GM23338 (cell line): ENCODE measurements at places on chromosomes 2 and 18.

DNA sequence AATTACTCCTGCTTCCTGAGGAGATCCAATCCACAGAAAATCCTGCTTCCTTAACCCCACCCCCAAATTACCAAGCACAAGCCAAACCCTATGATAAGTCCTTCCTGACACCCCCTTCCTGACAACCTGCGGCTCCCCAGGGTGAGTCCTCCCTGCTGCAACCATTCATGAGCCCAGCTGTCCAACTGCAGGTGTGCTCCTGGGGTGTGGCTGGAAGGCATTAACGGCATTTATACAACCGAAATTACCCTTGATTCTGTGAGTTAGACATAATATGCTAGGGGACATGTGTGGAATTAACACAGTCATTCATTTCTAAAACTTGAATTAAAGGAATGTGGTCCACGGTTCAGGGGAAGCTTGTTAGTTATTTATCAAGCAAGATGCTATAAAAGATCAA is 119.0 kb upstream of the ALKAL2 start:
- no peak for DNase-seq

DNA sequence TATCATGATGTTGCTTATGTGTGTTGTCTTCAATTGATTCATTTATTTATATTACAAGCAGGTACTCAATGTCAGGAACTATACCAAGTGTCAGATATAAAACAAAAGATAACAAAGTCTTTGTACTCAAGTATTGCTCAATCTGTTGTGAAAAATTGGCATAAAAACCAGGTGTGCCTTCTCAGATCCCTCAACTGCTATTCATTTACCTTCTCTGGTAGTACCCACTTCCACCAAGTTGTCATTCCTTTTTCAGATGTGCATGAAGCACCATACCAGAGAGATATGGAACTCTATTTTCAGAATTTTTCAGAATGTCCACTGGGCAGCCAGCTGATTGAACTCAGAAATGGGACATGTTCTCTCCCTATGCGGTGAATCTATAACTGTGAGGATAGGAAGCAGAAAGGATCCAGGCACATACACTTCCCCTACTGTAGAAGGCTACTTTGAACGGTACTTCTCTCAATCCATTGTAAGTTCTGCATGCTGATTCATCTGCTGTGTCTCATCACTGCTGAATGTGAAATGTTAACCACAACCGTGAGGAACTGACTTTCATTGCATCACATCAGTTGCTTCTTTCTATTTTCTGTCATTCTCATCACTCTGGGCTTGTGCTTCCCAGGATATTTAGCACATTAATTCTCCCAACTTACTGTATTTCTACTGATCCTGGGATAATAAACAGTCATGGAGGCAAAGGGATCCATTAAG is 1621.3 kb downstream of the SUCLG1 start:
- no peak for DNase-seq

GRCh38 chr2:23199115-23199918 is 185.7 kb upstream of the KLHL29 start:
- DNase-seq, result peak; percentile 71

GRCh38 chr18:34978953-34979608 is 62.1 kb upstream of the MAPRE2 start:
- peak; percentile 55 for DNase-seq

DNA sequence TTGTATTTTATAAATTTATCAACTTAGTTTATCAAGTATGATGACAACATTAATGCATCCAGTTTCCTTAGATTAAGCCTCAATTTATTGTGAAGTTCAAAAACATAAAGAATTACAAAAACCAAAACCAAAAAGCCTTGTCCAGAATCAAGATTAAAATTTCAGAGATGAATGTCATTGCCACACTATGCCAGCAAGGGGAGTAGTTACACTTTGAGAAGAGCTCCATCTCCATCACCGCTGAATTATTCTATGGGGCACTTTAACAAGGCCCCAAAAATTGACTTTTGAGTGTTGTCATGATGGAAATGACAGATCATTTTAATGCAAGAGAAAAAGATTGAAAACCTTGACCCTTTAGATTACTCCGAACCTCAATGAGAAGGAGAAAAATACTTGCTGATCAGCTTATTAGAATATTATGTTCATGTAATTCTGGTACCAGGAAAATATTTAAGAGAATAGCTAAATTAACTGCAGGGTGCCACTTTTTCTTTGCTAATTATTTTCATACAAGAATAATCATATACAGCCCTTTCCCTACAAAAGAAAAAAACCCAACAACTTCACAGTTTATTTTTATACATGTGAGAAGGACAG is 152.5 kb upstream of the AQP4 start:
- DNase-seq, result peak; percentile 48

DNA sequence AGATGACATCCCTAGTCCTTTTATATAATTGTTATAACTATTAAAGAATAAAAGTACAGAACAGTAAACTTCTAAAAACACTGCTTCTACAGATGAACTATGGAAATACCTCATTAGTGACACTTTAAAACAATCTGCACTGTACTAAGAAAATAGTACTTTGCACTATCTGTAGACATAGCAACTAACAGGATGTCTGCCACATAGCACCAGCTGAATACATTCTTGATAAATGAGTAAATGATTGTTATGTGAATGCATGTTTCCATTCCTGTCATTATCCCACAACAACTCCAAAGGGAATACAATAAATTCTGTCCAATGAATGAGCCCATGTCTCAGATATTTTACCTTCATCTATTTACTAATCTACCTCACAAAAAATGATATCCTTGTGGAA is 115.3 kb upstream of the SLC35G4 start:
- no peak for DNase-seq

GRCh38 chr2:25302758-25303375 is 38.9 kb downstream of the DNMT3A start:
- no peak for DNase-seq

- DNase-seq, result no peak
Measured at GRCh38 chr2:227248876-227249275, 76.2 kb upstream of the MFF start.

GRCh38 chr2:130310881-130311280 is 31.8 kb upstream of the IMP4 start:
- DNase-seq, result no peak

GRCh38 chr2:73069855-73070642 is 1.5 kb downstream of the SFXN5 start:
- DNase-seq, result no peak

- no peak for DNase-seq
Measured at GRCh38 chr18:9608298-9608697, 6.1 kb downstream of the PPP4R1 start.

- no peak for DNase-seq
Measured at GRCh38 chr2:16475986-16476567, 189.6 kb downstream of the CYRIA start.

GRCh38 chr2:70826696-70827350 is 6.4 kb upstream of the CLEC4F start:
- DNase-seq, result no peak

DNA sequence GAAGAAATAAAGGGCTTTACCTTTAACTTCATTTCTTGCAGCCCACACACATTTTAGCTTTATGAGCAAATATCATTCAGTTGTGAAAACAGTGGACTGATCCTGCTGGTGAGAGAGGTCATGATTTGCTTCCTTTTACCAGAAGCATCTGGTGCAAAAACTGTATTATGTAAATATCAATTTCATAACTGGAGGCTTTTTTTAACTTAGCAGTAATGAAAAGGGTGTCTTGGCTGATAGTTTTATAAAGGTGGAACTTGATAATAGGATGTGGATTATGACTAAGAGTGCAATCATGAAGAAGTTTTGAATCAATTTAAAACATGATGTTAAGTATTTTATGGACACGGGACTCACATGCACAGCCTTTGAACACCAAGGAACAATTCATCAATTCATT is 304.4 kb downstream of the GULP1 start:
- no peak for DNase-seq

GRCh38 chr2:1741851-1742250 is 2.5 kb downstream of the PXDN start:
- no peak for DNase-seq

DNA sequence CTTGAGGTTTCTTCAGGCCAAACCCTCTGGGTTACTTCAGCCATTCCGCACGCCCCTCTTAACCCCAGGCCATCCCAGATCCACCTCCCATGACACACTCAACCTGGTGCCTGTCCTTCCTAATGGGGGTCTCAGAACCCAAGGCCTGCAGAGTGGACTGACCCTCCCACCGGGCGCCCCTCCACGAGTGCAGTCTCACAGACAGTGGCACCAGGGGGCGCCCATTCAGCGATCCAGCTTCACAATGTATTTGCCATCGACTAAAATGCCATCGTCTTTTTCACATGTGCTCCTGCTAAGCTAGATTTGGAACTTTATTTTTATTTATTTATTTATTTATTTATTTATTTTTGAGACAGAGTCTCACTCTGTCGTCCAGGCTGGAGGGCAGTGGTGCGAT is 38.5 kb downstream of the INPP5D start:
- DNase-seq, result peak; percentile 73

DNA sequence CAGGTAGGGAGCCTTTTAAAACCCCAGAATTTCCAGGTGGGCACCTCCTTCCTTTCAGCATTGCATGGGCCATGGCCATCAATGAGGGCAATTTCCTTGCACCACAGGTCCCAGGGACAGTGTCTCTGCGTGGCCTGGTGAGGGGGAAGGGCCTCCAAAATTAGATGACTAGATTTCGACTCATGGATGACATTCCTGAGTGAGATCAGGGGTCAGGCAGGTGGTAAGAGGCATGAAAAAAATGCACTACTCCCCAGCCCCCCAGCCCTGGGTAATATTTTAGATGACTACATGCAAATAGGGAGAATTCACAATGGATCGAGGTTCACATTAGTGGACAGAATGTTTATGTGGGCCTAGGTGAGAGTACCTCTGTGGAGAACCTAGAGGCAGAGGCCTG is 19.0 kb upstream of the IGFBP5 start:
- DNase-seq, result no peak

GRCh38 chr2:78127424-78127823 is 605.2 kb upstream of the LRRTM4 start:
- DNase-seq, result no peak

GRCh38 chr18:78240627-78241252 is 738.9 kb upstream of the SALL3 start:
- no peak for DNase-seq

DNA sequence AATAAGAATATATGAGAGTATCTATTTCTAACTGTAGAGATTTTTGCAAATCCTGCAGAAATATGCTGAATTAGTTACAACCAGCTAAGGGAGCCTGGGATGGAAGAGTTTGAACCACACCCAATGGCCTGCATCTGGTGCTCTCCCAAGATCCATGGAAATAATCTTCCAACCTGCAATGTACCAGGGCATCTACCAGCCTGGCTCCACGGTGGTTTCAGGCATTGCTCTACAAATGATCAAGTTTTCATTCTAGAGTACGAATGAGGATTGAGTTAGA is 61.4 kb upstream of the IL1R1 start:
- DNase-seq, result no peak

DNA sequence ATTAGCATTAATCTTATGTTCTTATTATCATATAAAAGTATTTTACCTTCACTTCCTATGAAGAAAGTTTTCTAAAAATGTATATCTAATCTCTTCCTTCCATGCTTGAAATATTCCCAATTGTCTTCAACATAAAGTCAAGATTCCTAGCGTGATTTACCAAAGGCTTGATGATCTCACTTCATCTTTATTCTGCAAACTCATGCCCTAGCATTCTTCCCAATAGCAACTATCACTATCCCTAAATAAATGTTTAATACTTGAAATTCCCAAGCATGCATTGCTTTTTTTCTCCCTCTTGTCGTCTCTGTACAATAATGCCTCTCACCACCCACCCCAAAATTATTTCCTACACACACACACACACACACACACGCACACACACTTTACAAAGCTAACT is 125.8 kb downstream of the VWC2L start:
- no peak for DNase-seq

DNA sequence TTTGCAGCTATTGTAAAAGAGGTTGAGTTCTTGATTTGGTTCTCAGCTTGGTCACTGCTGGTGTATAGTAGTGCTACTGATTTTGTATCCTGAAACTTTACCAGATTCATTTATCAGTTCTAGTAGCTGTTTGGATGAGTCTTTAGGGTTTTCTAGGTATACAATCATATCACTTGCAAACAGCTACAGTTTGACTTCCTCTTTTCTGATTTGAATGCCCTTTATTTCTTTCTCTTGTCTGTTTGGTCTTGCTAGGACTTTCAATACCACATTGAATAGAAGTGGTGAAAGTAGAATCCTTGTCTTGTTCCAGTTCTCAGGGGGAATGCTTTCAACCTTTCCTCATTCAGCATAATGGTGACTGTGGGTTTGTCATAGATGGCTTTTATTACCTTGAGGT is 210.5 kb upstream of the DPP10 start:
- no peak for DNase-seq

GRCh38 chr2:167134381-167135072 is 246.2 kb downstream of the XIRP2 start:
- no peak for DNase-seq

GRCh38 chr2:235055891-235056516 is 104.2 kb downstream of the SH3BP4 start:
- peak; percentile 82 for DNase-seq

DNA sequence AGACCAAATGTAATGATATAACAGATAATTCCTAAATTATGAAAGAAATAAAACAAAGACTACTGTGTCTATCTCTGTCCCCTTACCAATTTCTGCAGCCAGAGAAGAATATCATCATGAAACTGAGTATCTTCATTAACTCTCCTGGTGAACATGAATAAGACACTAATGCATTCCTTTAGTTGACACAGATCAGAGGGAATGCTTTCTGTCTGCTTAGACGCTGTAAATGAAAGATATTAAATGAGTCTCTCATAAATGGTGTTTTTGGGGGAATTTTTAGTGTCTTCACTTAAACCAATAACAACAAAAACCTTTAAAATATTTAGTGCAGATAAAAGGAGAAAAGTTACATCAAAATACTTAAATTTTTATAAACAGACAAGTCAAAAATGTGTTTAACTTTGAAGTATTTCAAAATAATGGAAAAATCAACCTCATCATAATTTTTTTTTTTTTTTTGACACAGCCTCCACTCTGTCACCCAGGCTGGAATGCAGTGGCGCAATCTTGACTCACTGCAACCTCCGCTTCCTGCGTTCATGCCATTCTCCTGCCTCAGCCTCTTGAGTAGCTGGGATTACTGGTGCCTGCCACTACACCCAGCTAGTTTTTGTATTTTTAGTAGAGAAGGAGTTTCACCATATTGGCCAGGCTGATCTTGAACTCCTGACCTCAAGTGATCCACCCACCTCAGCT is 16.0 kb downstream of the EPG5 start:
- DNase-seq, result no peak

DNA sequence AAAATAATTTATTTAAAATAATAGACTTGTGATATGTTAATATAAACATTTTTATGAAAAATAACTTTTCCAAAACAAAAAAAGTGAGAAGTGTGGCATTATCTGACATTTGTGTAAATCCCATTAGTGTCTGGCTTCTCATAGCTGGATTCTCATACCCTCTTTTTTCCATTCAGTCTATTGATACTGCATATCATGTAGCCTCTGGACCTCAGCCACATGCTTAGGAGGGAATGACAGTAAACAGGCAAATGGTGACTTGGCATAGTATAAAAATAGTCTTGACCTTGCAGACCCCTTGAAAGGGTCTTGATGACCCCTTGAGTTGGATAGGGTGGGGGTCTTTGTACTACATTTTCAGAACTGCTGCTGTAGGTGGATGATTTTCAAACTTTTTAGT is 29.2 kb downstream of the GALNT1 start:
- no peak for DNase-seq

GRCh38 chr2:23682481-23682880 is 244.4 kb downstream of the ATAD2B start:
- no peak for DNase-seq
